ENCODE measurements at places on chromosomes 5 and 9. TPM values are rescaled to one million over a fixed set of nuclear protein-coding genes. Genes with fewer than 3 reads are reported as not detected.
A peak's percentile ranks its signal among the peaks of the same experiment; 100 is the strongest.

Gene ZNF462
- total RNA-seq: 33.7 TPM

Gene SLC34A1
- not detected for total RNA-seq

Gene ERCC8
- 12.7 TPM for total RNA-seq

Gene PCDHGC3
- total RNA-seq: 30.0 TPM

Gene TLR4
- total RNA-seq: 3.4 TPM

Gene PAM
- total RNA-seq: 46.8 TPM

Gene SLC6A18
- total RNA-seq: not detected

Gene ANXA2R
- not detected for total RNA-seq

GRCh38 chr5:170363671-170364070 is 25.5 kb downstream of the KCNMB1 start:
- no peak for DNase-seq

- DNase-seq: no peak
Observed at GRCh38 chr5:113336975-113337374, 97.8 kb downstream of the TSSK1B start.

GRCh38 chr5:89181546-89181945 is 298.6 kb upstream of the MEF2C start:
- no peak for DNase-seq

- peak; percentile 49 for DNase-seq
Observed at GRCh38 chr5:135324897-135325650, 74.0 kb downstream of the MACROH2A1 start.

- DNase-seq: no peak
Observed at GRCh38 chr9:134376386-134377142, 50.3 kb downstream of the RXRA start.

- DNase-seq: no peak
Observed at GRCh38 chr9:35845824-35846771, 17.1 kb downstream of the TMEM8B start.

- DNase-seq: no peak
Observed at GRCh38 chr9:16434526-16434925, 435.9 kb downstream of the BNC2 start.

DNA sequence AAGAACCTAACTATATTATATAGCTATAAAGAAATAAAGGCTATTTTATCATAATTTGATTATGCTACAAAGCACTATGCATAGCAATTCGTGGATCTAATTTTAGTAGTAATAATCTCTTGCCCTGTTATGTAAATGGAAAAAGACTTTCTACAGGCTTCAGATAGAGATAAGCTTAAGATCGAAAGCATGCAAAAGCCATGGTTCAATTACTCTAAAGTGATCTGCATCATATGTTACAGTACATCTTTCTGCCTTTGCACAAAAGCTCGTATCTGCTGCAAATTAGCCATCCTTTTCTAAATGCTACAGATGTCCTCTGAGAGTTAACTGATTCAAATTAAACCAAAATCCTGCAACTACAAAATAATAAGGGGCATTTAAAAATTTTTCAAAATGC is 234.8 kb upstream of the TMEM161B start:
- DNase-seq: no peak

DNA sequence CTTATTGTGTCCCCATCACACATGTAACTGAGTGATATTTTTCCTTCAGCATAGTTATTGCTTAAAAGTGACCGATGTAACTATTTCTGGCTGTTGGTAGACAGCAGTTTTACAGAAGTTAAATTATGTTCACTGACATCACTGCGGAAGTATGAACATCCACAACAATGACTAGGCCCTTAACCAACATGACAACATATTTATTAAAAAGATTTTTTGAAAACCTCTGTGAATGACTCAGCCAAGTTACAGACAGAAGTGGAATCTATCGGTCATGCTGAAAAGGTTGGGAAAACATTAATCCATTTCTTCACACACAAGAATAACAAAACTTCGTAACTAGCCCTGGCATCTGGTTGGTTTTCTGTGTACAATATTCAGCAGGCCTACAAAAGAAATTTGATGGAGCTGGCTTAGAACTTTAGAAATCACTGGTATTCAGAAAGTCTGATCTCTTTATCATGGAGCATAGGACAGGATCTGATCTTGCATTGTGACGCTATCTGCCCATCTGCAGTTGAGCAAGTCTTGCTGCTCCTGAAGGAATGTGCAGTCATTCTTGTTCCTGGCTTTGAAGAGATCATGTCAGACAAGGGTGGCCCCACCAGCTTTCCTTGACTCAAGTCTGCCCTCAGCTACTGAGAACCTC is 6.5 kb downstream of the GLIS3 start:
- DNase-seq: peak; percentile 67

DNA sequence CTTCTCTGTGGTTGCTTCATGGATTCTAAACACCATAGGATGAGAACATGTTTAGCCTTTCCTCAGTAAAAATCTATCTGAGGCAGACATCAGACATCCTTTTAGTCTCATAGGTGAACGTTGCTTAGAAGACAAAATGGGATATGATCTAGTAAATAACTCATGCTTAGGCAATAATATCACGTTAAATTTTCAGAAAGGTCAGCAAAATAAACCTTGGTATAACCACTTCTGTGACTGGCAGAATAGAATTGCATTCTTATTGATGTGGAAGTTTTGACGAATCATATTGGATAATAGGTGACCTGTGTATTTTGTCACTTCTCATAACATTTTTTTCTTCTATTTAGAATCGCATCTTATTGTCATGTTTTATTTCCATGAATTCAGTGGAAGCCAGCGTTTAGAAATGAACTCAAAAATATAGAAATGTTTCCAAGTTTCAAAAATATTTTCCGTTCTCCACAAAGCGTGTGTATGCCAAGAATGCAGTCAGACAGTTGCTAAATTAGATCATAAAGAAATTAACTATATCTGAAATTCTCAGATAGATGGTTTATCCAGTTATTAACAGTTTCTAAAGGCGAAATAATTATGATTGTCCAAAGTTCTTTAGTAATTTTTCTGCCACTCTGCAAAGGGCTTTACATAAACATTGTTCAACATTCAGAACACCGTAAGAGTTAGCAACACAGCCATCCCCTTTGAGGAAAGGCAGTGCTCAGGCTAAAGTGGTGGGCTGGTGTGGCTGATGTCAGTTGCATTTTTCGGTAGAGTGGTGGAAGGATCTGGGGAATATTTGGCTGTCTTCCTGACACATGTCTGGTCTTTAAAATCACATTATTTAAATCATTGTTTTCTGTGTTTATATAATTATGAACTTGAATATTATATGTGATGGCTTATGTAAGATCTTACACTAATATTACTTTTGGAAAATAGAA is 827.2 kb downstream of the MTRR start:
- DNase-seq: no peak

All from suprapubic skin (tissue), 4 donors.